ENCODE measurements at places on chromosomes 16 and 17.

DNA sequence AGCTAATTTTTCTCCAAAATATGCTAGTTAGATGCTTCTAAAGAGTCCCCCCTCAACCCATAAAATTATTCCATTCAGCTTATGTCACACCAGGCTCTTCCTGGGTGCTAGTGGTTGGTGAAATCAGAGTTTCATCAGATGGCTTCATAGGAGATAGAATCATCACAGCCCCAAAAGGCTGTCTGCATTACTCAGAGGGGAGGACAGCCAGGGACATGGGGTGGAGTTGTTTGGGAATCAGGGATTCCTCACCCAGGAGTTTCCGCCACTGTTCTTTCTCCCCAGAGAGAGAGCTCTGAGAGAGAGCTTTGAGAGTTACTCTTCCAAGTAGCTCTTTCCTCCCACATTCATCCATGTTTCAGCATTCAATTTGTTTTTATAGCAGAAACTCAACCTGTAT is 288 bp upstream of the KRT34 start:
- DNase-seq: no peak

DNA sequence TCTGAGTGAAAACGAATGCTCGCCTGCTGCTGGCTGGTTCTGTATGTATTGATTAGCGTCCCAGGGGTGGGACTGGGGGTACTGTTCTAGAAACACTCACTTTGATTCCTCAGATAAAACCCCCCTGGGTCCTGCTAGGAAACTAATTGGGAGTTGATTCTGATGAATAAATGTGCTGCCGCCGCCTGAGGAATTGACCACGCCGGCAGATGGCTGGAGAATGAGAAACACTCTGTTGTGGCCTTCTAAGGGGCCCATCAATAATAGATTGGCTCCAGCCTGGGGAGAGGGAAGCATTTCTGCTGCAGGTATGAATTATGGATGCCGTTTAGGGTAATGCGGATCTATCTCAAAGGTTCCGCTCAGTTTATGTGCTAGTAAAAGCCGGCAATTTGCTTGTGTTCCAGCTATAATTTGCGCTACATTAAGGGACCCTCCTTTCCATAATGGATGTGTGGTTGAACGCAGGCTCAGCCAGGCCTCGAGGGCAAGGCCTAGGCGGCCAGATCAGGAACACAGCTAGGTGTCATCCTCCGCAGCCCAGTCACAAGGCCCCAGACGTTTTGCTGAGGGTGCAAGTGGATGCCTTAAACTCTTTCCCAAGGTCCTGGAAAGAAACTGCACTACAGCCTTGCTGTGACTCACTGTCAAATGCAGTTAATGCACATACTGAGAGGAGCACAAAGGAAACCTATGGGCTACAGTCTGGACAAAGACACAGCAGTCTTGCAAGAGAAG is 132.2 kb upstream of the HS3ST2 start:
- DNase-seq: no peak

- no peak for DNase-seq
Measured at GRCh38 chr16:26316683-26317464, 625.1 kb downstream of the HS3ST4 start.

- DNase-seq: no peak
Measured at GRCh38 chr16:2095315-2095853, 40.3 kb downstream of the PKD1 start.

DNA sequence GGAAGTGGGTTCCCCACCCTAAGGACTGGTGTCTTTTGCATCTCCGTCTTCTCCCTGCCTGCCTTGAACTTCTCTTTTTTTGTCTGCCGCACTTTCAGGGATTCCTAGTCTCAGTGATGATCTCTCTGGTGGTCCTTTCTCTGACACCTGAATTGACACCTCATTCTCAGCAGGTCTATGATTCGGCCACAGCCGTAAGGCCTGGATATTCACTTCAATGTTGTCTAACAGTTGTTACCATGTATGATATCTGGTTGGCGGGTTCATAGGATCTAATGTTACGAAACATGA is 25.1 kb upstream of the SLC47A1 start:
- no peak for DNase-seq

DNA sequence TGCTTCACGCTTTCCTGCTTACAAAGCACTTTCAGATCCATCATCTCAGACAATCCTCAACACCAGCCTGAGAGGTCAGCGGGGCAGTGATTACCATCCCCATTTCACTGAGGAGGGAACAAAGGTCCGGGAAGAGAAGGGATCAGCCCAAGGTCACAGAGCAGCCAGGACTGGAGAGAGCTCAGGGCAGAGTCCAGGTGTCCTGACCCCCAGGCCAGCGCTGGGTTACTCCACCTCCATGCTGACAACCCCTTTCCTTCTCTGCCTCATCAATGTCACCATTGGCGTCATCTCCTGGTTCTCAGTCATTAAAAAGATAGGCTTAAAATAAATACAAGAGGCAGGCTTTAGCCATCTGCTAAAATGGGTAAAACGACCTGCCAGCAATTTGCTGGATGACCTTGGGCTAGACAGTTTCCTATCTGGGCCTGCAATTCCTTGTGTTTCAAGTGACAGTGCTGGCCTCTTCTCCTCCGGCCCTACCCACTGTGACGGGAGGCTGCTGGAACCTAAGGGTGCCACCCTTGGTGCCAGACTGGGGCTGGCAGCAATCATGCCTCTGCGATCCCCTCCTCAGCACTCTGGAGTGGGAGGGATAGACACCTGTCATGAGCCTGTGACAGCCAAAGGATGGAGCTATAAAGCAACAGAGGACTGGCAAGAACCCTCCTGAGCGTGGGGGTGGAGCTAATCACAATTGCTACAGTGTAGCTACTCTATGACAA is 79.5 kb upstream of the CCL1 start:
- DNase-seq: no peak

DNA sequence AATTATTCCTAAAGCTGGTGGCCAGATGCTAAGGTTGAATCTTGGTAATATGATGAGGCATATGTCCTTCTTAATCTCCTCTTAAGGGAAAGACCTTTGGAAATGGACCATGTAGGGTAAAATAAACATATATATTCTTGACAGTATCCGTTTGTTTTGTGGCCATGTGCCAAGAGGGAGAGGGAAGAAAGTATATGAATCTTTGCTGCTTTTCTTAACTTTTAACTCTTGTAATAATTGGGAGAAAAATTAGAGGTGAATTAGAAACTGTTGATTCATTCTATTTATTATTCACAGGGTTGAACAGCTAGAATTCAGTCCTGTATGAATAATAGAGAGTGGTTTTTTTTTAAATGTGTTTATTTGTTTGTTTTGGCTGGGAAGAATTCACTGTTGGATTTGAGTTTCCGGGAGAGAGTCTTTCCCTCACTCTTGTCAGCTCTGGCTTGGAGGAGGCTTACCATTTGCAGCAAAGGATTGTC is 31.6 kb downstream of the AATF start:
- DNase-seq: no peak

GRCh38 chr17:75269844-75270217 is 1.2 kb downstream of the MIF4GD start:
- no peak for DNase-seq
